ENCODE measurements at places on chromosomes 5 and 9.

GRCh38 chr9:121813519-121814210, 162.2 kb downstream of the DAB2IP start:
- DNase-seq: no peak

DNA sequence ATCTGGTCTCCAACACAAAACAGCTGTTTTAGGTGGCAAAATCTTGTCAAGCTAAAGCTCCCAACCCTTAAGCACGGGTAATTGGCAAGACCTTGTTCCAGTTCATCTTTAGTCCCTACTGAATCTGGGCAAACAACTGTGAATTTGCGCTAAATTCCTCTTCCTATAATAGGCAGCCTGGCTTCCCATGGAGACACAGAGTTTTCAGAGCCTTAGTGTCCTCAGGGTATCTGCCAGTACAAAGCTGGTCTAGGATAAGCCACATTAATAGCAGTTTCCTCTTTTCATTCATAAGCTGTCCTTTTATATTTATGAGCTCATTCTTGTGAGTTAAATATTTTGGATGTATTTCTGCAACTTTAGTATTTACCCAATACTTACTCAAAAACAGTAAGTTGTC, 59.5 kb downstream of the FGF10 start:
- DNase-seq: no peak

GRCh38 chr9:35414889-35415288, 75.0 kb upstream of the RUSC2 start:
- no peak for DNase-seq

DNA sequence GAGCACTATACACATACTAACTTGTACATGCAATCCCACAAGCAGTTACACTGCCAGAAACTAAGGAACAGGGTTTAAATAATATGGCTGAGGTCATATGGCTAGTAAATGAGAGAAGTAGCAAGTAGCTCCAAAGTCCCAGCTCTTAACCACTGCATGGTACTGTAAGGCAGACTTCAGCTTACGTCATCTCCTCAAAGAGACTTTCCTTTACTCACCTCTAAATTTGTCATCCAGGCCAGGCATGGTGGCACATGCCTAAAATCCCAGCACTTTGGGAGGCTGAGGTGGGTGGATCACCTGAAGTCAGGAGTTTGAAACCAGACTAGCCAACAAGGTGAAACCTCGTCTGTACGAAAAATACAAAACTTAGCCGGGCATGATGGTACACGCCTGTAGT, 20.4 kb upstream of the SELENOP start:
- DNase-seq: no peak

- no peak for DNase-seq
Observed at GRCh38 chr5:98424681-98425450, 348.6 kb upstream of the RGMB start.

- no peak for DNase-seq
Observed at GRCh38 chr5:144298658-144299057, 128.0 kb downstream of the KCTD16 start.

DNA sequence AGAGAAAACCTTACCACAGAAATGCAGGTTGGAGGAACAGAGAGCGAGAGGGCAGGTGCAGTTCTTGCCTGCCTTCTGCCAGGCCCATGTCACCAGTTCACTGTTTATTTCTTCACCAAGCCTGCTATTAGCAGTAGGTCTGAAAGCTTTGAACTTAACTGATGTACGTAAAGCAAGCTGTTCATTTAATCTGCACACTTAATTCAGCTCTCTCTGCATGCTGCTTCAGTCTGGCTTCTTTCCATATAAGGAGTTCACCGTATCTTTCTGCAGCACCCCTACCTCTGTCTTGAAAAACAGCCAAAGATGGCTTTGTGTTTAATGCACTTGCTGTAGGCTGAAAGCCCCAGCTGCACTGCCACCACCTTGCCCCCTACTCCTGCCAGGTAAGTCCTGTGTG, 205.1 kb downstream of the RAB3C start:
- DNase-seq: no peak

DNA sequence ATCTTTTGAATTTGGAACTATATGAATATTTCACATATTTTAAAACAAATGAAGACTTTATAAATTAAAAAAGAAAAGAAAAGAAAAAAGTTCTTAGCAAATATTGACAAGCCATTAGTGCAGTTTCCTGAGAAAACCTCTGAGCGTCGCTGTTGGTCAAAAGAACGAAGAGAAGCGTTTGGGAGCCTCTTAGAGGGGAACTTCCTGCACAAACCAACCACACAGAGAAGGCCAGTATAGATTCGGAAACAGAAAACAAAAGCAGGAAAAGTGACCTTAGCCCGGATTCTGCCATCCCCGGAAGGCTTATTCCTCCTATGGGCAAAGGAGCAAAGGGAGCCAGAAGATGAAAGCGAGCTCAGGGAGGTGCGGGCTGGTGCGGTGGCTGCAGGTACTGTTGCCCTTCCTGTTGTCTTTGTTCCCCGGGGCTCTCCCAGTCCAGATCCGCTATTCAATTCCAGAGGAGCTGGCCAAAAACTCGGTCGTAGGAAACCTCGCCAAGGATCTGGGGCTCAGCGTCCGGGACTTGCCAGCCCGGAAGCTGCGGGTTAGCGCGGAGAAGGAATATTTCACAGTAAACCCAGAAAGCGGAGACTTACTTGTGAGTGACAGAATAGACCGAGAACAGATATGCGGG, at the start of gene PCDHGB2:
TSS of gene PCDHGB2 (plus strand) at position 205 of the 637 bp plus-strand sequence. CDS start at position 347, 142 bp downstream.
- DNase-seq: no peak

- no peak for DNase-seq
Observed at GRCh38 chr5:38330207-38330606, 71.8 kb downstream of the EGFLAM start.

GRCh38 chr5:66826696-66827095, 230.5 kb downstream of the MAST4 start:
- DNase-seq: no peak

GRCh38 chr9:121881920-121882500, 211.1 kb downstream of the TTLL11 start:
- DNase-seq: no peak

- DNase-seq: no peak
Observed at GRCh38 chr9:18585996-18586395, 112.0 kb downstream of the ADAMTSL1 start.

GRCh38 chr5:119290607-119291006, 65.2 kb upstream of the TNFAIP8 start:
- DNase-seq: no peak

GRCh38 chr5:72397836-72398235, 77.7 kb downstream of the PTCD2 start:
- DNase-seq: no peak

DNA sequence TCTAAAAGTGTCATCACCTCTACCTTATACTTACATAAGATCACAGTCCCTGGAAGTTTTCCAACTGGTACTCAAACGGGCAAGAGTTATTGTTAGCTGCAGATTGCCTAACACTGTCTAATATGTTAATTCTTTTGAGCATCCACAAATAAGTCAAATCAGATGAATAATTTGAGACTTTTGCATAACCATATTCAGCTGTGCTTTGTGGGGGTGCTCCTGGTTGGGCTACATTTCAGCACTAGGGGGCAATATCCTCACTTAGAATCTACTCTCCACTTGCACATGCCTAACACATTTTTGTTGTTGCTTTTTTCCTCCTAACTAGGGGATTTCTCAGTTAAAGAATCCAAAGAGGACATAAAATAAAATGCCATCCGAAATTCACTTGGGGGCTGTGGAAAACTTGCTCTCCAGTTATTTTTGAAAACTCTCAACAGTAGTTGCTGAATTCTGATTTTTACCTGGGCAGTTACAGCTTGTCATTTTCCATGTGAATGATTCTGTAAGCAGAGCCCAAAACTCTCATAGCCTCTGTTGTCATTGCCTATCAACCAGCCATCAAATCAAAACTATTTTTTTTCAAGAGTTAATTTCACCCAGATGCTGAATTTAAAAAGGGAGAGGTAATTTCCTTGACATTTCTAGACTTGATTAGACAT, 71.5 kb downstream of the TRIM36 start:
- no peak for DNase-seq

DNA sequence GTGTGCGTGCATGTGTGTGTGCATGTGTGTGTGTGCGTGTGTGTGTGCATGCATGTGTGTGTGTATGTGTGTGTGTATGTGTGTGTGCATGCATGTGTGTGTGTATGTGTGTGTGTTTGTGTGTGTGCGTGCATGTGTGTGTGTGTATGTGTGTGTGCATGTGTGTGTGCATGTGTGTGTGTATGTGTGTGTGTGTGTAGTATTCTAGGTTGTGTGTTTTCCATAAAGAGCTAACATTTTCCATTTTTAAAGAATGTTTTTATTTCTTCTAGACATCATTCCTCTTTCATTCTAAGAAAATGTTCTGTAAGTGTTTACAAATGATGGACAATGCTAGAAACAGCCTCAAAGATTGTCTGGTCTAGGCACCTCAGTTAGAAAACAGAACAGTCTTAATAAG, 15.6 kb downstream of the ENTREP1 start:
- DNase-seq: no peak

DNA sequence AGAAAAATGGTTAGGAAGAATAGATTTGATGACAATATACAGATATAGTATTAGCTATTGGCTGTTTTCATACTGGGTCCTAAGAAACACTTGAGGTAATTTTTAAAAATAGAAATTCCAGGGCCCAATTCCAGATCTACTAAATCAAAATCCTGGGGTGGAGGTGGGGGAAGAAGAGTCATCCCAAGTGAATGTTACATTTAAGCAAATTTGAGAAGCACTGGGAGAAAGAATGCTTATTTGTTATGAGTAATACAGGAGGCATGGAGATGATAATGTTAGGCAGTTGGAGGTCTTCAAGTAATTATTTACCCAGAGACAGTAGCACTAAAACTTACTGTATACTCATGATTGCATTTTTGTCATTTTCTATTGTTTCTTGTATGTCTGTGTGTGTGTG, 93.0 kb upstream of the DAB2 start:
- DNase-seq: no peak

- DNase-seq: no peak
Observed at GRCh38 chr5:160119905-160120266, 636 bp upstream of the PWWP2A start.

DNA sequence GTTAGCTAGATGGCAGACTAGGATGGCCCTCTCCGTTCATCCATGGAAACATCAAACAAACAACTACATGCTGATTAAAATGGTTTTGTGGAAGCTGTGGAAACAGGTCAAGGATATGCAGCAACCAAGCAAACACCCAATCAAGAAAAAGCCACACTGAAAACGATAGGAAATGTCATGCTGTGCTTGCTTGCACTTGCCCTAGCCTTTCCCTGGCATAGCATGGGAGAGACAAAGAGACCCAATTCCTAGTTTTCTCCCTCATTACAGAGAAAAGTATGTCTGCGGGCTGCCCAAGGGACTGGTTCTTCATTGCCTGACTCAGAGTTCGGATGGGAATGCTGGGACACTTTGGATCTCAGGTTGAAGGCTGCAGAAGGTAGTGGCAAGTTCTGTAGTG, 98.7 kb downstream of the FANCC start:
- no peak for DNase-seq

- no peak for DNase-seq
Observed at GRCh38 chr5:57621624-57622023, 139.0 kb upstream of the ACTBL2 start.

DNA sequence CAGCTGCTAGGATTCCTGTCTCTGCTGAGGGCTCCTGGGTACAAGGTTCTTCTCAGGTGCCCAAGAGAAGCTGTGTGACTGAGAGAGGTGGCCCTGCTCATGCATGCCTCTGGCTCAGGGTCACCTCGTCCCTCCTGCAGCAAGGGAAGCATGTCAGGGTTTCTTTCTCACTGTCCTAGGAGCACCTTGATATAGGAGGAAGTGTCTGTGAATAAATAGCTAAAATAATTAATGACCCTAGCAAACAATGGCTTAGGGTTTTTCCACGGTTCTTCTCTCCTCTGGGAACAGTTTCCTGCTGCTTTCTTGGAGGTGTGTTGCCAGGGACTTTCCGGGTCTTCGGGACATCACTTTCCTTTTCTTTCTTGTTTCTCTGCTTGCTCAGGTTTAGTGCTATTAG, 87.2 kb downstream of the ARHGAP26 start:
- no peak for DNase-seq

- no peak for DNase-seq
Observed at GRCh38 chr5:131677115-131677514, 42.1 kb upstream of the RAPGEF6 start.

DNA sequence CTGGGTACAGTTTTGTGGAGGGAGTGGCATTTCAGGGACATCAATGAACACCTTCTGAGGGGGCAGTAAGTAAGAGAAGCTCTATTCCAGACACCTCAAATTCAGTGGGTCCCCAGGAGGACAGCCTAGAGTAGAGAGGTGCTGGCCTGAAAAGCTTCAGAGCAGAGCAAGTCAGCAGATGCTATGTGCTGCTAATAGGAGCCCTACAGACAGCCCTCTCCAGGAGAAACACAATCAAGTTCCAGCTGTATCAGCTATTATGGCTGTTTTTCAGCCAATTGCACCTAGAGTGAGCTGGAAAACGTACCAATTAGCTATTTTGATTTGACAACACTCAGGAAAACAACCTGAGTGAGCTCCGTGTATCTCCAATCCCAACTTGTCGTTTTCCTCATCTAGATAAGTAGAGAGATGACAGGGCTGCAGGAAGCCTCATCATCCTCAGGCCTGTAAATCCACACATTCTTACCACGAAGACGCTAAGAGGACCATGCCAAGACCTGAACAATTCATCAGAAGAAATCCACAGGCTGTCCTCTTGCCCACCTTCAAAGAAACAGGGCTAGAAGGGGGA, 104.9 kb downstream of the PIK3R1 start:
- DNase-seq: no peak

- no peak for DNase-seq
Observed at GRCh38 chr5:13843175-13843846, 101.2 kb downstream of the DNAH5 start.

GRCh38 chr5:169695025-169695625, 58.0 kb downstream of the DOCK2 start:
- no peak for DNase-seq

DNA sequence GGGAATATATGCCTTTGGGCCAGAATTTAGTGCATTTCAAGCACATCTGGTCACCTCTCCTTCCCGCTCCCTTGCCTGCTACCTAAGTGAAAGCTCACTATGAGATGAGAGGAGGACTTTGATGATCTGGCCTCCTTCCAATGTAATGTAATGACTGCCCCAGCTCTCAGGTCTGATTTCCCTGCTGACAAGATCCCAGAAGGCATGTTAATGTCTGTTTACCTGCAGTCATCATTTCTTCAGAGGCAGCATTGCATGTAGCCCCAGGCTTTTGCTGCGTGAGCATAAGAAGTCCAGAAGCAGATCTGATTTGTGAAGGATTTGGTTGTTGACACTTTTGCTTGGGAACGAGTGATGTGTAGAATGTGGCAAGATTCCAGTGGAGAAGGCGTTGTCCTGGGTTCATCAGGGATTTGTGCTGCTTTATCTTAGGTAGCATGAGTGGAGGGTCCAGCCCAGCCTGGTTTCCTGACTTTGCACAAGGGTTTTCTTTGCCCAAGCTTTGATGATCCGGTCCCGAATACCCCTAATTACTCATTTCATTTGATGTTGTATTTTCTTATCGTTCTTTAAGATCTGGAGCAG, 192.7 kb downstream of the GOLPH3 start:
- no peak for DNase-seq

- no peak for DNase-seq
Observed at GRCh38 chr9:118439441-118439840, 735.2 kb downstream of the TLR4 start.

DNA sequence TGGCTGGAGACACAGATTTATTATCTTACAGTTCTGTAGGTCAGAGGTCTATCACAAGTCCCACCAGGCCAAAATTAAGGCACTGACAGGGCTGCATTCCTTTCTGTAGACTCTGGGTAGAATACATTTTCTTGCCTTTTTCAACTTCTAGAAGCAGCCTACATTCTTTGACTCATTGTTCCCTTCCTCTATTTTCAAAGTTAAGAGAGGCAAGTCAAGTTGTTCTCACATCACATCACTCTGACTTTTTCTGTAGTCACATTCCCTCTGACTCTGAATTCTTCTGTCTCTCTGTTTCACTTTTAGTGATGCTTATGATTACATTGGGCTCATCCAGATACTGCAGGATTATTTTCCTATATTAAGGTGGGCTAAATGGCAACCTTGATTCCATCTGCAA, 119.0 kb downstream of the MELK start:
- DNase-seq: no peak
